Natural killer cell treated with Interleukin-12 subunit alpha and Interleukin-12 subunit beta and Interleukin-15 and Interleukin-18, amount 100 ng/mL, for 72 hours (primary cell): ENCODE measurements at places on chromosomes 11 and 22. TPM values are rescaled to one million over a fixed set of nuclear protein-coding genes. Genes with fewer than 3 reads are reported as not detected.

GRCh38 chr11:125176866-125177265 lies 12.3 kb downstream of the PKNOX2 start:
- no peak for DNase-seq

DNA sequence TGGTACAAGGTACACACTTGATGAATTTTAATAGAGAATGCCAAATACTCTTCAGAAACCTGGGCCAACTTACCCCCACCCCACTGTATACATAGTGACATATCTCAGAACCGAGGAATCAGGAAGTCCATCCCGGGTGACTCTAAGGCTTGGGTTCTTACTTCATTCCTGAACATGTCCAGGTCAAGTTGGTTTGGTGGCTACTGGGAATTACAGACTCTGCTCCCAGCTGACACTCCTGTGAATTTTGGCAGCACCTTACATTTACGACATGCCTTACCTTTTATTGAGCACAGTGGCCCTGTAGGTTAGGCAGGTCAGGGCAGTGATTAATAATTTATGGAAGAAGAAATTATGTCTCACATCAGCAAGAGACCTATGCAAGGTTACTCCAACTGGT lies 70.1 kb upstream of the LDLRAD3 start:
- DNase-seq, result no peak

DNA sequence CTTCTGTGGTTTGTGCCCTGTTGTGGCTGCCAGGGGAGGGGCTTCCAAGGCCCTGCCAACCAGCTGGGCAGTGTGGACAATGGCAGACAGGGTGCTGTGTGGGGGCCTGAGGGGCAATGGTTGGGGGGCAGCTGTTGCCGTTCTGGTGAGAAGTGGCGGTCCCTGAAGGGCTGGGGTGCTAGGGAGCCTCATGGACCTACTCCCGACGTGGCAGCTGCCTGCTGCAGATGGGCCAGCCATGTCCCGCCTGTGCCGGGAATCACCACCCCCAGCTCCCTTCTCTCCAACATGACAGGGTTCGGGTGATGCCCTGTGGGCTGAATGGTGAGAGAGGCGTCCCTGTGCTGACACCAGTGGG lies 74.2 kb downstream of the KCNQ1 start:
- no peak for DNase-seq

DNA sequence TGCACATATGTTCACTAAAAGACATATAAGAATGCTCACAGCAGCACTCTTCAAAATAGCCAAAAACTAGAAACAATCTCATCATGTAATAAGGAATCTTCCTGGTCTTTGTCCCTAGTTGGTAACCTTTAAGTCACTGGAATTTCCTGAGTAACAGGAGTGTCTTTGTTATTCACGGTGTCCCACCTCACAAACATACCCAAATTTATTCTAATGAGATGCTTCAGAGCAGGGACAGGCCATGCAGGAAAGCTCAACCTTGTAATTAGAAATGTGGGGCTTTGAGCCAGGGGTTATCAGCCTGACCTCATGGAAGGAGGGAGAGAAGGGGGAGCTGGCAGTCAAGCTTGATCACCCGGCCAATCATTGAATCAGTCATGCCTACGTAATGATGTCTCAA lies 40.3 kb upstream of the NFRKB start:
- no peak for DNase-seq

DNA sequence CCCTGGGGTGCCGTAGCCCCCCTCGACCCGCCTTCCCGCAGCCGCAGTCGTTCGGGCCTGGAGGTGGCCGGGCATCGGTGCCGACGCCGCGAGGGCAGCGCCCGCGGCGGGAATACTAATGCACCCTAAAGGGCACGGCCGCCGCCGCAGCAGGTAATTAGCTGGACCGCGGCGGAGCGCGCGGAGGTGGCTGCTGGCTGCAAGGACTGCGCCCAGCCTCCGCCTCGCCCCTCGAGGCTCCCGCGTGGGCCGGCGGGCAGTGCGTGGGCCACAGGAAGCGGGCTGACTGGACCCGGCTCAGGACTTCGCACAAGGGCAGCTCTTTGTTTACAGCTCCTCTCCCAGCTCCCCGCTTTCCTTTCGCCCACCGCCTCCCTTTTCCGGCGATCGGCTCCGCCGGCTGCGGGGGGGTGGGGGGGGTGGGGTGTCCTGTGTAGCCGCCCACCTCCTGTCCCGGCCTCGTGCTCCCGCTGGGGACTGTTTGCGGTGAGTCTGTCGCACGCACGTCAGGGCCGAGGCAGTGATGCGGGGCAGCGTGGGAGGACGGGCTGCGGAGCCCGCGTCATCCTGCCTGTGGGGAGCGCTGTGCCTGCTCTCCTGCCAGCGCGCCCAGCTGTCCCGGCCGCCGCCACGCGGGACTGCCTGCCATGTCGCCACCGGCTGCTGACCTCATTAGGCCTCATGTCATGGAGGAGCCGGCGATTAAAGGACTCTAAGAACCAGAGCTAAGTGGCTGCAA lies 53.2 kb downstream of the GRIK4 start:
- DNase-seq, result peak; percentile 69

- DNase-seq, result no peak
These were observed 5.0 kb downstream of the ZP1 start for GRCh38 chr11:60872124-60872960.

DNA sequence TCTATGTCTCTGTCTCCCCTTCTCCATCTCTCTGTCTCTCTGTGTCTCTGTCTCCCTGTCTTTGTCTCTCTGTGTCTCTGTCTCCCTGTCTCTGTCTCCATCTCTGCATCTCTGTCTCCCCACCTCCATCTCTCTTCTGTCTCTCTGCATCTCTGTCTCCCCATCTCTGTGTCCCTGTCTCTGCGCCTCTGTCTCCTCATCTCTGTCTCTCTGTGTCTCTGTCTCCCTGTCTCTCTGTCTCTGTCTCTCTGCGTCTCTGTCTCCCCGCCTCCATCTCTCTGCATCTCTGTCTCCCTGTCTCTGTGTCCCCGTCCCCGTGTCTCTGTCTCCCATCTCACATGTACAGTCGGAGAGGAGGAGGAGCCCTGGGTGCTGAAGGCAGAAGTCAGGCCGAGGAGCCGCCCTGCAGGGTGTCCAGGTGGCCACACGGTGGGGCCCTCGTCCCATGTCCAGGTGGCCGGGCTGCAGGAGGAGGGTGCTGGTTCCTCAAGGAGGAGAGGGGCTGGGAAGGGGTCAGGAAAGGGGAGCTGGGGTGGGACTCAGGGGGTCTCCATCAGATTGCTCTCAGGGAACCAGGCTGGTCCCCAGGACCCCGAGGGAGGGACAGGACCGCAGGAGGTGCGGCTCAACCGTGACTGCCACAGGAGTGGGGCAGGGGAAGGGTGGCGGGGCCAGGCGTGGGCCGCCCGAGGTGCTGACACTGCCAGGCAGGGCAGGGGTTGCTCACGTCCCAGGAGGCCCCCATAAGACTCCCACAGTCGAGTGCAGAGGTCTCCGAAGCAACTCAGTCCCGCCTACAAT lies 25.6 kb upstream of the TH start:
- DNase-seq, result peak; percentile 72

GRCh38 chr11:61800331-61801281 lies 7.9 kb downstream of the FEN1 start:
- DNase-seq, result no peak

DNA sequence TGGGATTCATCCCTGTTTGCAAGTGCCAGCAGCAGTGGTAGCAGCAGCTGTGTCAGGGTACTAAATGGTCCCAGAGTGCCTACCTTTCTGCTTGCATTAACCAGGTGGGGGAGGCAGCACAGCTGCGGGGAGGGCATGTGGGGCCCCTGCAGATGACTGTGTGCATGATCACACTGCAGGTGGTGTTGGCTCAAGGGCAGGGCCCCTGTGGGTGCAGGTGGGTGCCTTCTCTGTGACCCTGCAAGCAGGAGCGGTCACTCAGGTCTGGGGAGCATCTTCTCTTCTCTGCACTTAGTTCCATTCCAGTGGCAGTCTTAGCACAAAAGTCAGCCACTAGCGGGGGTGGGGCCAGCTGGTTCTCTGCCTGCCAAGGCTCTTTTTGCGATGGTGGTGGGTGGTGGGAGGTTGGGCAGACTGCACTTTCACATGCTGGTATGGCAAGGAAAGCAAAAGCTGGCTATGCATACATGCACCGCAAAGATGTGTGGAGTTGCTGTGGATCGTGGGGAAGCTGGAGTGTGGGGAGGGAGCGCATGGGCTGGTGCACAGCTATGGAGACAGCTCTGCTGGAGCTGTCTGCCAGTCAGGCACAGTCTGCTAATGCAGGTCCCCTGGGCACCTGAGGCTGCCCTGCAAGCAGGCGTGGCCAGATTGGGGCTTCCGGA lies 157.1 kb downstream of the DYNC2H1 start:
- DNase-seq, result no peak

GRCh38 chr11:34525098-34525497 lies 11.5 kb upstream of the ELF5 start:
- DNase-seq, result no peak

DNA sequence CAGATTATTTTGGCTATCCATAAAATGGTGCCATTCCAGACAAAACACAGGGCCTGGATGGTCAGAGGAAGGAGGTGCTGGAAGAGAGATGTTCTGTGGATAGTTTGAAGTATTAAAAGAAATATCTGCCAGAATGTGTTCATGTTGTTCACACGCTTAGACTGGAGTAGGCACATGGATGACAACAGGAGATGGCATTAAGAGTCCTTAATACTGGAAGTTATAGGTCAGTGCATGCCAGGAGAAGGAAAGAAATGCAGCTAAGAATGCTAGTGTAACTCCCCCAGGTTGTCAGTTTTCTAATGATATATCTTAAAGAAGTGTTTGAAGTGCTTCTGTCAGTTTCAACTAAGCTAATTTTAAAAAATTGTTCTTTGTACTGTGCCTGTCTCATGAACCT lies 20.2 kb downstream of the KREMEN1 start:
- no peak for DNase-seq

GRCh38 chr11:22432291-22433093 lies 94.3 kb downstream of the SLC17A6 start:
- no peak for DNase-seq

GRCh38 chr11:101862391-101863233 lies 52.2 kb upstream of the CEP126 start:
- DNase-seq, result no peak

DNA sequence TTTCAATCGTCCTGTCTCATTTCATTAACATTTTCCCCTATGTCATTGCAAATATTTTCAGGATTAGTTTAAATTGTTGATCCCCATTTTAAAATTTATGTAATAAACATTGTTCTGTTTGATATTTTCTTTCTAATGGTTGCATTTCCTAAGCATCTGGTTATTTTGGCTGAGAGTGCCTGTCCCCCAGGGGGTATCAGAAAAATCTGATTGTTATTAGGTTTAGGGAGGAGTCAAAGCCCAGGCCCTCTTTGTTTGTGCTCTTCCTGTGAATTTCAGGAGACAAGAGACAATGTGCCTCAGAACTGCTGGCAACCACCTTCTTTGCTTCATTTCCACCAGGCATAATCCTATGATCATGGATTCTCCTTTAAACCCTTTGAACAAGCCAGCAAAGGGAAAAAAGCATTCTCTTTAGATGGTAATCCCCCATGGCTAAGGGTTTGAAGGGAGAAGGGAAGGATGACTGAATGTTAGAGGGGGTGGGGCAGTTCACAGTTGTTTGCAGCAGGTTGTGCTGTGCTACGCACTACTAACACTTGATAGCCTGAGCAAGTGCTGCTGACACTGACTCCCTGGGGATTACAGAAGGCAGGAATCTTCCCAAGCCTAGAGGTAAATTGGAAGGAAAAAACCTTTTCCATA lies 462.4 kb upstream of the LRRC4C start:
- no peak for DNase-seq

GRCh38 chr11:91263496-91264365 lies 960.9 kb upstream of the FAT3 start:
- no peak for DNase-seq

DNA sequence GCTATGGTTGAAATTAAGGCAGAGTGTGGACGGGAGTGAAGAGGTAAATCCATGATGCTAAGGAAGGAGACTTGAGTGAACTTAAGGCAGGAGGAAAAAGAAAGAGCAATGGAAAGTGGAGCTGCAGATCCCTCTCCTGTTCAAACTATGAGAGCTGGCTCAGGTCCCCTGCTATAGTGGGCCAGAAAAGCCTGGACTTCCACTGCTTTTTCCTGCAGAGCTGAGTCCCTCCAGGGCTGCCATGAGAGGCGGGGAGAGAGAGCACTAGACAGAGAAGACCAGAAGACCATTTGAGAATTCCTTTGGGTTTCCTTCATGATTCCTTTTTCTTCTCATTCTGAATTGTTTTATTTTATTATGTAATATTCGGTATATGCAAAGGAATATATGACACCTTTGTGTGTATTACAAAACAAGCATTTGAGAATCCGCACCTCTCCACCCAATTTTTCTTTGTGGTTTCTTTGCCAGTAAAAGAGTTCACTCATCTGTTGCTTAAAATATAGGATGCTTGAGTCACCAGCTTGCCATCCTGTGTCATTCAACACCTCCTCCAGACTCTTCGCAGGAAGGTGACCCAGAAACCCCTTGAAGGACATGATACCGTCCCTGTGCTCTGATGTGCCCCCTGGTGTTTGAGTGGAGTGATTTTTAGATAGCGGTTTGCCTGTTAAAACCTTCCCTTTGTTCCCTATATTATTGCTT lies 24.4 kb downstream of the SREBF2 start:
- peak; percentile 93 for DNase-seq

DNA sequence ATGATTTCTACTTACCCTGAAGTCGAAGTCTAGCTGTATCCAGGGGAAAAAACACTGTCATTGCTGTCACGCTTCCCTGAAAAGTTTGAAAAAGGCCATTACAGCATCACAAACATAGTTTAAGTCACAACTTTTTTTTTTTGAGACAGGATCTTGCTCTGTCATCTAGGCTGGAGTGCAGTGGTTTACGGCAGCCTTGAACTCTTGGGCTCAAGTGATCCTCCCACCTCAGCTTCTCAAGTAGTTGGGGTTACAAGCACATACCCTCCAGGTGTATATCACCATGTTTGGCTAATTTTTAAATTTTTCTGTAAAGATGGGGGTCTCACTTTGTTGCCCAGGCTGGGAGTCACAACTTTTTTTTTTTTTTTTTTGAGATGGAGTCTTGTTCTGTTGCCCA lies 20.1 kb downstream of the SLC25A17 start:
- no peak for DNase-seq

GRCh38 chr22:50190941-50191741 lies 5.4 kb downstream of the TRABD start:
- DNase-seq, result no peak

TBX10 gene
- not detected for total RNA-seq

MUC5AC gene
- total RNA-seq, result not detected

GPR83 gene
- 0.31 TPM for total RNA-seq

MMP3 gene
- not detected for total RNA-seq

LRP4 gene
- 2.6 TPM for total RNA-seq

MUS81 gene
- 85.7 TPM for total RNA-seq

UBTFL1 gene
- total RNA-seq, result not detected

TUBA8 gene
- total RNA-seq, result 3.1 TPM

APLP2 gene
- total RNA-seq, result 37.9 TPM

MN1 gene
- total RNA-seq, result 0.61 TPM
